ENCODE measurements at places on chromosomes 5 and 9.

DNA sequence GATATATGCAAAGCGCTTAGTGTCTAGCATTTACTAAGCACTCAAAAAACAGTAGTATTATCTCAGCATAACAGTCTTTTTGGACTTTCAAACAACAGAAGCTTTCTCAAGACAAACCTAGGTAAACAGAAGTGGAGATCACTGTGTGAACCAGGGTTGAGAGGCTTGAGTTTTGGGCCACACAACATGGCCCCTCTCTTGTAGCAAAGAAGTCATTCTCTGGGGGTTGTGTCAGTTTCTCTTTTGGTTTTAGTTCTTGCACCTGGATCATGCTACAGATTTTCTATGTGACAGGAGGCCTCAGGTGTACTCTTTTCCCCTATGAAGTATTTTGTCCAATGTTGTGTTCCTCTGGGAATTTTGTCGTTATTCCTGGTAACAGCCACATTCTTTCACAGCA, 30.0 kb downstream of the INSYN2B start:
- no peak for DNase-seq

GRCh38 chr9:135606885-135607259, 32.5 kb downstream of the GLT6D1 start:
- no peak for DNase-seq

DNA sequence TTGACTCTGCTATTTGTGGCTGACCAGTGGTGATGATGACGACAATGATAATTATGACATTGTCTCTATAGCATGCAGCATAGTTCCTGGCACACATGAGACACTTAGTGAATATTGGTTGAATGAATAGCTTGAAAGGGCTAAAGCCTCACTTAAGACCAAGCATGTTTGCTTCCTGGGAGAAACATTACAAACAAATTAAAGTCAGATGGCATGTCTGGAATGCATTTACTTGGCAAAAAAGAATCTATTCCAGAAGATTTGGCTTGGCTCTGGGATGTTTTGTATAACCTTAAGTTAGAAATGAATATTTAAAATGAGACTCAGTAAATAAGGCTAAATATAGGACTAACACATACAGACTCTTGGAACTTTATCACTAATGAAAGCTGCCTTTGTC, 21.6 kb downstream of the GAS1 start:
- DNase-seq = no peak

- no peak for DNase-seq
Observed at GRCh38 chr5:32812399-32812798, 101.3 kb downstream of the NPR3 start.

DNA sequence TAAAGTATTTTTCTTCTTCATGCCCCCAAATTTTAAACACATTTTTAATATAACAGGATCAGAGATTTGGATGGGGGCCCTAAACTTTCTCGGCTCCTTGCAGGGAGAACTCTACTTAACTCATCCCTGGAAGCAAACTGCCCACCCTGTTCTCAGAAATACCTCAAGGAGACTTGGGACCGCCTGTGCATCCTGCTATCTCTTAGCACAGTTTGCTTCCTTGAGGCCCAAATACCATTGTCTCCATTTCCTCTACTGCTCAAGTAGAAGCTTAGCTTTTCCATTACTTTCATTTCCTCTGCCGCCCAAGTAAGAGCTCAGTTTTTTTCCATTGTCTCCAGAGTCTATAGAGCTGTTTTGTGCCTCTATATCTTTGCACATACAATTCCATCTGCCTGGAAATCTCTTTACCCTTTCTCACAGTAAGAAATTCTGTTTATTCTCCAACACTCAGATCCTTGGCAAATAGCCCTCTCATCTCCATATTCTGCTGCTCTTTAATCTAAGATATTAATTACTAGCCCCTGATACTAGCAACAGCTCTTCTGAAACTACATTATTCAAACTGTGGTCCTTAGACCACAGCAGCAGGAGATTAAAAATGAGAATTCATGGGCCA, 137.8 kb downstream of the CEMIP2 start:
- DNase-seq = no peak

- no peak for DNase-seq
Observed at GRCh38 chr9:18861609-18862544, 171.1 kb downstream of the SAXO1 start.

DNA sequence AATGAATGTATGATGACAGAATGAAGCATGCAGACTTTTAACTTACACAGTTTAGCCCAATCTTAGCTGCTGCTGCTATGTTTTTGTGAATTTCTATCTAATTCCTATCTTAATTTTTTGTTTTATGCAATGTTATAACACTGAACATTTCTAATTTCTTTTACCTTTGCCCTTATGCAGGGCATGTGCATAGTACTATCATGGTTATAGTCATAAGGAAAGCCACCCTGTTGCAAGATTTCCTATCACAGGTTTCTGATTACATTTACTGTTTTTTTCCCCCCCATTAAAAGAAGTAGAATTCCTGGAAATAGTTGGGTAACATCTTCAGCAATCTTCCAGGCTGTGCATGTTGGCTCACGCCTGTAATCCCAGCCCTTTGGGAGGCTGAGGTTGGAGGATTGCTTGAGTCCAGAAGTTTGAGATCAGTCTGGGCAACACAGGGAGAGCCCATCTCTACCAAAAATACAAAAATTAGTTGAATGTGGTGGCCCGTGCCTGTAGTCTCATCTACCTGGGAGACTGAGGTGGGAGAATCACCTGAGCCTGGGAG, 164.4 kb downstream of the KDM4C start:
- DNase-seq = no peak

DNA sequence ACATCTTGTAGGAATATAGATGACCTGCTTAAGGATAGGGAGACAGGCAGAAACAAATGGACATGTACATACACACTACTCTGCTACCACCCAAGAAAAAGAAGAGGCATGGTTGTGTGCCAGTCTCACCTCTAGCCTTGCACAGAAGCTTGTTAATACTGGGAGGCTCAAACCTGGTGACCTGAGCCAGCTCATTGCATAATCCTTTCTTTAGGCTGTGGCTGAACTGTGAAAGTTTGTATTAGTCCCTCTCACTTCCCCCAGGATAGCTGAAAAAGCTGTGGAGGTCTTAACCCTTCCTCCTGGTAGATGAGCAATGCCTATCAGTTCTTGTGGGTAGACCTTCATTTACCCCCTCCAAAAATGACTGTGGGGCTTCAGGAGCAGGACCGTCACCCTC, 28.7 kb downstream of the TPD52L3 start:
- no peak for DNase-seq

- no peak for DNase-seq
Observed at GRCh38 chr9:96136992-96137670, 164.8 kb downstream of the HSD17B3 start.

DNA sequence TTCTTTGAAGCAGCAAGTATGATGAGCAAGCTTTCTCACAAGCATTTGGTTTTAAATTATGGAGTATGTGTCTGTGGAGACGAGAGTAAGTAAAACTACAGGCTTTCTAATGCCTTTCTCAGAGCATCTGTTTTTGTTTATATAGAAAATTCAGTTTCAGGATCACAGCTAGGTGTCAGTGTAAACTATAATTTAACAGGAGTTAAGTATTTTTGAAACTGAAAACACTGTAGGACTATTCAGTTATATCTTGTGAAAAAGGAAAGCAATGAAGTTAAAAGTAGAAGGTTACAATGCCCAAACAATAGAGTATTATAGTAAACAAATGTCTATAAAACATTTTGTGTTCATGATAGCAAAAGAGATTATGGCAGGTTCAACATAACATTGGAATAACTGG, 88.6 kb downstream of the JAK2 start:
- DNase-seq = no peak

- no peak for DNase-seq
Observed at GRCh38 chr9:109166771-109167601, at the start of gene FRRS1L. Gene FRRS1L, minus strand, starts transcription at chr9:109167249. Its CDS starts 111 bp downstream, at chr9:109167138.

DNA sequence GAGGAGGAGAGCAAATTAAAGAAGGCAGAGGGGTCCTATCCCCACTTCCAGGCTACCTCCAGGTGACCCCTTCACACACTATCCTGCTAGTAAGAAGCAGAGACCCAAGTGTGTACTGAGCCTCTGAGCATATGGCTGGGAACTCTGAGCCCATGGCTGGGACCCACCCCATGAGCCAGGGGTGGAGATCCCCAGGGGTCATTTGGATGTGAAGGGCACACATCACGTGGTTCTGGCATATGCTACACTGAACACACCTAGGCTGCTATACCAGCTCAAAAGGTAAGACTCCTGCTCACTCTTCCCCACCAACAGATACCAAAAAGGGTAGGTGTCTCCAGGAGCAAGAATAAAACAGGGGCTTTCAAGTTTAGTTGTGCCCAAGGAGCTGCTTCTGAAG, 149.9 kb downstream of the FRMD3 start:
- no peak for DNase-seq

DNA sequence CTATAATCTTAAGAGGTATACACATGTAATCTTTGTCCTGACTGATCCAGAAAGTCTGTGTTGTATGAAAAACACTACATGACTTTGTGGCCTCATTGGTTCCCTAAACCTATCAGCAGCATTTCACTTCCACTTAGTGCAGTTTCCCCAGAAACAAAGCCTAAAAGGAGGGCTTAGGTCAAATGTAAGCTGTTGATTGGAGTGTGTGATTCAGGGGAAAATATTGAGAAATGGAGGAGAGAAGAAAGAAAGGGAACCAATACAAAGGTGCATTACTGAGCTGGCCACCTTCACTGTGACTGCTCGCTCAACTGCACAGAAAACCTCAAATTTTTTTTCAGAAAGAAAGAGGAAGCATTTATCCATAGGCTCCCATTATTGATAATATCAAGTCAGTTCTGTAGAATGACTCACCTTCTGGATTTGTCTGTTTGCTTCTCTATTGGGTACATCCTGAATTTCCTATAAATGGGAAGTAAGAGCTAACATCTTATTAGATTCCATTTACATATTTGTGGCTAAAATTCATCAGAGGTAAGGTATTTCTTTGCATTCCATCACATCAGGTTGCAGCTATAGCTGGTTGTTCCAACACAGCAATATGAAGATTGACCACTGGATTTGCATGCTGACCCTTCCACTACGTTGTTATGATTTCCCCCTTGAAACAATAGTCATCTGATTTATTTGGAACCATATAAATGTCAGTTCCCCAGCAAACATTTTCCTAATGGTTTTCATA, 10.3 kb upstream of the FST start:
- DNase-seq = peak; percentile 40

- no peak for DNase-seq
Observed at GRCh38 chr5:42944989-42945388, 95.1 kb downstream of the ANXA2R start.

- no peak for DNase-seq
Observed at GRCh38 chr9:68872026-68872501, 141.8 kb downstream of the PRKACG start.

Measured in inflammatory macrophage (primary cell).